ENCODE measurements at places on chromosomes 12 and 14.

DNA sequence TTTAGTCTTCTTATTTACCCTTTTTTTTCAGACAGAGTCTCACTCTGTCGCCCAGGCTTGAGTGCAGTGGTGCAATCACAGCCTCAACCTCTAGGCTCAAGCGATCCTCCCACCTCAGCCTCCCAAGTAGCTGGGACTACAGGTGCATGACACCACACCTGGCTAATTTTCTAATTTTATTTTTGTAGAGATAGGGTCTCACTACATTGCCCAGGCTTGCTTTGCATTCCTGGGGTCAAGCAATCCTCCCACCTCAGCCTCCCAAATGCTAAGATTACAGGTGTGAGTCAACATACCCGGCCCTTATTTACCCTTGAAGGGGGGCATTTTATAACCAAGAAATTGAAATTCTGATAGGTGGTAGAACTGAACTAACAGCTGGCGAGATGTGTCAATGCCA, 21.0 kb downstream of the HECTD4 start:
- DNase-seq: no peak

DNA sequence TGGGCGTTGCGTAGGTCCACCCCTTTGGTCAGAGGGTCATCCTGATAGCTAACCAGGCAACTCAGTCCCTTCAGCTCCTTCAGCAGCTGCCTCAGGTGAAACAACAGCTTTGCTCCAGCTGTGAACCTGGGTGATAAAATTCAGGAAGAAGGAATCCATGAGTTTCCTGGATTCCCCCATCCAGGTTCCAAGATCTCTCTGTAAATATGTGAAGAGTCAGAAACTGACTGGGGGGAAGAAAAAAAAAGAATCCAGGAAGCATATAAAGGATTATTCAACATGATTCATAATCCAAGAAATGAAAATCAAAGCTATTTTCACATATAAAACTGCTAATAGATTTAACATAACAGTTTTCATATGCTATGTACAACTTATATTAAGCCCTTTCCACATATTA, 8.6 kb downstream of the STAT2 start:
- no peak for DNase-seq

DNA sequence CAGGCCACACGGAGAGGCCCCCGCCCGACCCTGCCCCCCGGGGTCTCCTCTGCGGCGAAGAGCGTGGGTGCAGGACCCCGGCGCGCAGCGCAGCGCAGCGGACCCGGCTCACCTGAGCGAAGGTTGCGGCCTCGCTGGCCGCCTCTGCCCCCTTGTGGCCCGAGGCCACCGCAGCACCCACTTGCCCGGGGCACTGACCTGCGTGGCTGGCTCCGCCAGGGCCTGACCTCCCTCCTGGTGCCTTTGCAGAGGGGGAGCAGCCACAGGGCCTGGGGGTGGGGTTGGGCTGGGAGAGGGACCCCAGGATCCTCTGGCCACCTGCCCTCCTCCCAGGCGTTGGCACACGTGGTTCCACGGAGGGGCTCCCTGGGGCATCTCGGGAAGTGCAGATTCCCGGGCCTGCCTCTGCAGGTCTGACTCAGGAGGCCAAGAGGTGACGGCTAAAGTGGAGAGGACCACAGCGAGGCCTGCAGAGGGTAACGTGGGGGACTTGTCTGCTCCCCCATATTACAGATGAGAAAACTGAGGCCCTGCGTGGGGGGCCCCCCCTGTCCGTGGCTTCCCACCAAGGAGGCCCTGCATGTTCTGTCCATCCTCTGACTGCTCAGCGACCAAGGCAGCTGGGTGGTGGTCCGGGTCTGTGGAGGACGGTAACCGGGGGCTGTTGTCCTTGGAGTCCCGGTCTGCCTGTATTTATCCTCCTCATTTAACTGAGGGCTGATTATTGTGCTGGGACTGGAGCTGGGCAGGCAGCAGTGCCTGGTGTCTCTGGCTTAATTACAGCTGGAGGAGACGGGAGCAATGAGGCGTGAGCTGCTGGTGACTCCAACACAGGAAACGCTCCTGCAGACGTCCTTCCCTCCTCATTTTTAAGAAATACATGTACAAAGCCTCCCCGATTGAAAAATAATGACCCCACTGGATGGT, 67.9 kb upstream of the BEGAIN start:
- DNase-seq: peak; percentile 26

- DNase-seq: peak; percentile 75
Observed at GRCh38 chr12:127165567-127166392, 1101.2 kb upstream of the TMEM132C start.

GRCh38 chr14:24995016-24995415, 54.9 kb downstream of the STXBP6 start:
- DNase-seq: no peak

DNA sequence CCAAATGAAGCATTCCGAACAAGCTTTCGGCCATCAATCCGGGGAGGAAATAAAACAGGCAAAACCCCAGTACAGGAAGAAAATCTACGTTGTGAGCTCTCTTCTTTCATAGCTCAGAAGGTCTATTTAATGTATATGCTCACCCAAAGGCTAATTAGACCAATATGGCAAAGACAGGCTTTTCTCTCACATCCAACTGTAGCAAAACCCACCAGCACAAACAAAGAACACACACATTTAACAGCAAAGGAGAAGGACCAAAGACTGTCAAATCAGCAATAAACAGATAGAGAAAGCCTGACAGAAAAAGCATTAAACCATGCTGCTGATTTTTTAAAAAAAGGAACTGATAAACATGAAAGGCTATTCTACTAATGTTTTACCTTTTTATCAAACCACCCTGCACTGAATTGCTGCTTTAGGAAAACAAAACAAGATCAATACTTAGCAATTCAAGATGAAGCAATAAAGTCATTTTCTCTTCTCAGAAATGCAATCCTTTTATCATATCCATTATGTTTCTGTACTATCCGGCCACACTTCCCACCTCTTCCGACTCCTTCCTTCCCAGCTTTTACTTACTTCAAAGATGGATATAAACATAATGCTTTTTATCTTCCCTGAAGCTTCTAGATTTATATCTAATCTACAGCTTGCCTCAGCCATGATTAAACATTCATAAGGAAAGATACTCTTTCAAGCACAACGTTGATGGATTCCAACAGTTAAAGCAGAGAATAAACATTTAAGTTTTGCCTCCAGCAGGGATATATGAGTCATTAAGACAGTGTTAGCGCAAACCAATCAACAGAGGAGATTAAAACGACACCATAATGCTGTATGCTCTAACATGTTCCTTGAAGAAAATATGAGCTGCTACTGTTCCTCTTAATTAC, 74.6 kb upstream of the BBS10 start:
- DNase-seq: no peak

- DNase-seq: no peak
Observed at GRCh38 chr14:57085801-57086200, 182.9 kb downstream of the EXOC5 start.

DNA sequence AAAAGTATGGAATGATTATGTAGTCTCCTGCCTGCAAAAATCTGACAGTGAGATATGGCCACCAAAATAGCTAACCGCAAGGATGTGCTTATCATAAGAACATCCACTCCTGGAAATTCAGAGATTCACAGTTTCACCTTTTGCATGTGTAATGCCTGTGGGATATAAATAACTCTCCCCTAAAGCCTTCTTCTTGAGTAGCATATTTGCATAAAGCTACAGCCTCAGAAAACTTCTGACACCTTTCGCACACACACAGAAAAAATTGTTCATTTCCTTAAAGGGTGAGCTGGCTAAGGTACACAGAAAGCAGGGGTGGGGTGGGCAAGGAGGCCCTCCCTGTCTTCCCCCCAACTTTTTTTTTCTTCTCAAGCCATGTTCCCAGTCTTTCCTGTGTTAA, 3.1 kb upstream of the IGF1 start:
- DNase-seq: no peak

DNA sequence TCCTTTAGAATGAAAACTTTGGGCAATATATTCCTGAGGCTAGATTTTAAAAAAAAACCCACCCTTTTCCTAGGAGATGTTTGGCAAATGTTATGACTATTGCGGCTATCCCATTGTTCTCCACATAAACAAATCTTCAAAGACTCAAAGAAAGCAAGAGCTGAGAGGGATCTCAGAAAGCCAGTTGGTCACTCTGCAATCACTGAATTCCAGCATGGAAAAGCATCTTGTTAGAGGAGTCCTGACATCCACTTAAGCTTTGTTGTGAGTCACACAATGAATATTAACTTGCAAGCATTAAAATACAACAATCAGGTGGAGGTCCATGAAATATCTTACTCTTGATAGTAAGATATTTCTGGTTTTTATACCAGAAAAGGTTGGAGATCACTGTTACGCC, 11.0 kb upstream of the PTPRB start:
- DNase-seq: no peak

DNA sequence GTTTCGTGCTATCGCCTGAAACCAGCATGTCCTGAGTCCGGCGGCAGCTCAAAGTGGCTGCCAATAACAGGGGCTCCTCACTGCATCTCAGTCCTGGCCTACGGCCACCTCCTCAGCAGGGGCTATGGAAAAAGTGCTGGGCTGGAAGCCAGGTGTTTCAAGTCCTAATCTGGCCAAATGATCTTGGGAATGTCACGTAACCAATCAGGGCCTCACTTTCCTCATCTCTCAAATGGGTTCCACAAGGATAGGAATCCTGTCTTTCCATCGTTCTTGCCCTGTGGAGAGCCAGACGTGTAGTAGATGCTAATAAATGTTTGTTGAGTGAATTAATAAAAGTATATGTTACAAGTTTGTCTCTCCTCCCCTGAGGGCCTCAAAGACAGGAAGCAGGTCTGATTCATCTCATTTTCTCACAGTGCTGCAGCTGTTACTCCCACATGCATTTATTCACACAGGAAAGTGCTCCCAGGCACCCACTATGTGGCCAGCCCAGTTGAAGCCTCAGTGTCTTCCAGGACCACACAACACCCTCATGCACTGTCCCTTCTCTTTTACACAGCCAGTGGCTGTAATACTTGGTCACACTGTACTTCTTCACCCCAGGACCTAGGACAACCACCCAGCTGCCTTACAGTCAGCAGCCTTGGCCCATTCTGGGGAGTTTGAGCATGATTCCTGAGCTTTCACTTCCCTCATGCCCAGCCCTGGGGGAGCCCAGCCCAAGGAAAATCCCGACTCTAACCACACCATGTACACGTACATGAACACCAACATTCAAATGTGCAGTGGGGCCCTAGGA, 5.0 kb downstream of the CMKLR1 start:
- DNase-seq: peak; percentile 61
